Peyer's patch (tissue), 4 donors: ENCODE measurements at places on chromosomes 16 and 17. TPM values are rescaled to one million over a fixed set of nuclear protein-coding genes. Genes with fewer than 3 reads are reported as not detected.

DNA sequence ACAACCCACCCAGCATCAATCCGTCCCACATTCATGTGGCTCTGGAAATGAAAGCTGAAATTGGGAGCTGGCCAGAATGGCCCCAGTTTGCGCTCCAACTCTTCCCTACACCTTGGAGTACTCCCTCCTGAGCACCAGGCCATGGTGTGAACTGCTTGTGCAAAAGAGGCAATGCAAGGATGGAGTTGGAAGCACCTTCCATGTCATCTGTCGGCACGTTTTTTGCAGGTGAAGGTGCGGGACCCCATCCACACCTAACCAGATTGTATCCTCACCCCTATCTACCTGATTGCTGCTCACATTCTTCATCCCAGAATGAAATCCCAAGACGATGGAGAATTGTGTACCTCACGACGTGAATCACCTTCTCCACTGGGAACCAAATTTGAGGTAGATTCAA is 136.6 kb upstream of the WSB1 start:
- H3K36me3 ChIP-seq = no peaks in the 10 kb centered on the region
- no peak overlapping the region for H3K4me3 ChIP-seq
- H3K27me3 ChIP-seq = no peaks in the 10 kb centered on the region
- no peak for DNase-seq
- no peak overlapping the region for H3K27ac ChIP-seq
- no peaks in the 10 kb centered on the region for H3K4me1 ChIP-seq

The SLC38A7 gene
- total RNA-seq = 15.5 TPM

GRCh38 chr17:67647482-67647881 is 70.3 kb upstream of the NOL11 start:
- H3K4me1 ChIP-seq = no peaks in the 10 kb centered on the region
- DNase-seq = no peak
- H3K4me3 ChIP-seq = no peak overlapping the region
- H3K27ac ChIP-seq = no peak overlapping the region
- no peaks in the 10 kb centered on the region for H3K27me3 ChIP-seq

- no peaks in the 10 kb centered on the region for H3K27me3 ChIP-seq
- H3K27ac ChIP-seq = no peak overlapping the region
- no peak overlapping the region for H3K4me3 ChIP-seq
- H3K36me3 ChIP-seq = no peaks in the 10 kb centered on the region
- no peaks in the 10 kb centered on the region for H3K4me1 ChIP-seq
Observed at GRCh38 chr17:70535986-70536385, 366.7 kb downstream of the KCNJ2 start.

GRCh38 chr17:39237586-39237985 is 11.8 kb upstream of the STAC2 start:
- no peaks in the 10 kb centered on the region for H3K4me1 ChIP-seq
- H3K27me3 ChIP-seq = no peaks in the 10 kb centered on the region
- H3K27ac ChIP-seq = no peak overlapping the region
- no peak overlapping the region for H3K4me3 ChIP-seq
